ENCODE measurements at places on chromosomes 13 and 19. TPM values are rescaled to one million over a fixed set of nuclear protein-coding genes. Genes with fewer than 3 reads are reported as not detected.

DNA sequence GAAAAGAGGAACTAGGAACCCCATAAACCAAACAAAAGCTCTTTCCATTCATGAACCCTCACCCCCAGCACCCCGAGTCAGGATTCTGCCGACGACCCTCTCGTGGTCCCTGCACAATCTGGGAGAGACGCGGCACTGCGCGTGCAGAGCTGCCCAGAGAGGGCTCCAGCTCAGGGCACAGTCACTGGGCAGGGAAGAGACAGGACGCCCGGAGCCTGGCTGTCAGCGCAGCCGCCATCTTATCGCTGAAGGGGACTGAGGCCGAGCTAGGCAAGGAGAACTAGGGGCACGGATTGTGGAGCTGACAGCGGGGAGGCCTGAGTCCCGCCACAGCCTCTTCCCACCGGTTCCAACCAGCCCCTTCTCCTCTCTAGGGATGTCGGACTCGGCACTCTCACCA, 349 bp downstream of the ZNF98 start:
- DNase-seq = no peak

The PCDH20 gene
- 6.4 TPM for total RNA-seq

DNA sequence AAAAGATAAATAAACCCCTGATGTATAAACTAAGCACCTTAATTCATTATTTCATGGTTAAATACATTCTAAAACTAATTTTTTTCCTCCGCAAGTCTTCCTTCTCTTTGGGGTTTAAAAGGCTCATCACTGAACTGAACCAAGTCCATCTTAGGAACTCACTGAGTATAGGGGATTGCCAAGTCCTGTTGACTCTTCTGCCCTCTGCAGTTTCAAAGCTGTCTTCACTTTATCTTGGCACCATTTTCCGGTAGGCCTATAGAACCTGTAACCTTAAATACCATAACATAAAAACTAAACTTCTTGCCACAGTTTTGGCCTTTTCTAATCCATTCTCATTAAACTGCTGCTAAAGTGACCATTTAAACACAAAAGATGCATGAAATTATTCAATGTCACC, 66.5 kb upstream of the USPL1 start:
- no peak for DNase-seq

The WDR87 gene
- total RNA-seq = not detected

DNA sequence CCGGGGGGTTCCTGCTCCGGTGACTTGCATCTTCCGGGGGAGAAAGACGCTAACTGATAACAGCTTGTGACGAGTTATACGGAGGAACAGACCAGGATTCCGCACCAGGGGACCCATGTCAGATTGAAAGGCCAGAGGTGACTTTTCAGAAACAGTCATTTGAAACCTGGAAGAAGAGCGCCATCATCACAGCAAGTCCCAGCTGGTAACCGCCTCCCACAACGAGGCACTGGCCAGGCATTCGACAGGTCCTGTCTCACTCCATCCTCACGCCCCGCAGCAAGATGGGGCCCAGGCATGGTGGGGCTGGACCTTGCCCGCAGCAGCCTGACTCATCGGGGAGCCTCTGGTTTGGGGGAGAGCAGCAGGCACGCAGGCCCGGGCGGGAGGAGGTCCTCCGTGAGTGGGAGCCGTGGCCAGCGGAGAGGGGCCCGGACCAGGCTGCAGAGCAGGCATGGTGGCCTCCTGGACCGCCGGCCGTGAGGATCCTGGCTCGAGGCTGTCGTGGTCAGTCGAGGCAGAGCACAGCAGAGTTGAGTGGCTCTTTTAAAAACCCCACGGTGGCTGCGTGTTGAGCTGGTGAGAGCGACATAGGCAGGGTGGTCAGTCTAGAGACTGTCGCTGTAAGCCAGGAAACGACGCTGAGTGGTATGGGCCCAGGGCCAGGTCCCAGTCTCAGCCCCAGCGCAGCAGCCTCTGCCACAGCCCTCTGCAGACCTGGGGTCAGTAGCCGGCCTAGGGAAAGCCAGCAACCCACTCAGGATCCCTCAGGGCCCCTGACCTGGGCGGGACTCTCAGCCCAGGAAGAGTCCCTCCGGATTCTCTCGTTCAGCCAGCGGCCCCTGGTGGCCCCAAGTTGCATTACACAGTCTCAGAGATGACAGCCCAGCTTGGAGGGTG, 94.9 kb upstream of the MCF2L start:
- peak; percentile 87 for DNase-seq

The SHANK1 gene
- 1.3 TPM for total RNA-seq

DNA sequence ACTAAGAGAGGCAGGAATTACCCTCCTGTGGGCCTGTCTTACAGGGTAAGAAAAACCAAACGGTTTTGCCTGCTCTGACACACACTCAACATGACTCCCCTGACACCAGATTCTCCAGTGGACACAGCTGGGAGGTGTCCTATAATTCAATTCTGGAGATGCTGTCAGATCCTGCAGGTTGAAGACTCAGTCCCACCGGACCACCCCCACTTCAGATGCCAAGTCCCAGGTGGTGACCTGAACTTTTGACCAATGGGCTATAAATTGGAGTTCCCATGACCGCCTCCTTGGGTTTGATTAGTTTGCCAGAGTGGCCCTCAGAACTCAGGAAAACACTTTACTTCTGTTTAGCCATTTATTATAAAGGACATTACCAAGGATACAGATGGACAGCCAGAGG, 52.6 kb downstream of the RGCC start:
- DNase-seq = no peak

DNA sequence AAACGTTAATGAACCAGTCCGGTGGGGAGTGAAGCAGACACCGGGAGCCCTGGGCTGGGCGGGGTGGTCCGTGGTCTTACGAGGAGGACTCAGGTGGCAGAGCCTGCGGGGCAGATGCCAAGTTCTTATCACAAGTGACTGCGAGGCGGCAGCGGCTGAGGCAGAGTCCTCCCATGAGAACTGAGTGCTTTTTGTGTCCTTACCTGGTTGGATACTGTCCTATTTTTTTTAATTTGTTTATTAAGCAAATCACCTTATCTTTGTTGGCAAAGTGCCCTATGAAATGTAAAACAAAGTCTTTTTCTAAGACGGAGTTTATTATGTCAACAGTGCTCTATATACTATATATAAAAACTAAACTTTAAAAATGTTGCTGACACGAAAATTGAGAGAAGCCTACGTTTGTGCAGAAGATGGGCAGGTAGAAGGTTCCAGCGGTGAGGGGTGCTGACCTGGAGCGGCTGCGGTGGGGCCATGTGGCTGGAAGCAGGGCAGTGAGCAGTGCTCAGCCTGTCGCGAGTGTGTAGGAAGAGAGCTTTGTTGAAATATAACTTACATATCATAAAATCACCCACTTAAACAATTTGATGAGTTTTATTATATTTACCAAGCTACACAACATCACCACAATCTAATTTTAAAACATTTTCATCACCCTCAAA, 82.2 kb downstream of the ATP11A start:
- no peak for DNase-seq

The ZNF431 gene
- total RNA-seq = 14.3 TPM

DNA sequence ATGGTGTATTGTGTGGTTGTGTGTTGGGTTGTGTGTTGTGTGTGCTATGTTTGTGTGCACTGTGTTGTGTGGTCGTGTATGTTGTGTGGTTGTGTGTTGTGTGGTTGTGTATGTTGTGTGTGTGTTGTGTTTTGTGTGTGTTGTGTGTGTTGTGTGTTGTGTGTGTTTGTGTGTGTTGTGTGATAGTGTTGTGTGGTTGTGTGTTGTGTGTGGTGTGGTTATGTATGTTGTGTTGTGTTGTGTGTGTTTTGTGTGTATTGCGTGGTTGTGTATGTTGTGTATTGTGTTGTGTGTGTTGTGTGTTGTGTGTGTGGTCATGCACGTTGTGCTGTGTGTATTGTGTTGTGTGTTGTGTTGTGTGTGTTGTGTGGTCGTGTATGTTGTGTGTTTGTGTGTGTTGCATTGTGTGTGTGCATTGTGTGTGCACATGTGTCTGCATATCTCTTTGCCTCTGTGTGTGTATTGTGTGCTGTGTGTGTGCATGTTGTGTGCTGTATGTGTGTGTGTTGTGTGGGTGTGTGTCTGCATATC, 2.9 kb downstream of the C3 start:
- no peak for DNase-seq

- no peak for DNase-seq
These were observed 17.5 kb downstream of the KANK2 start for GRCh38 chr19:11179716-11180297.

The PLIN4 gene
- 89.8 TPM for total RNA-seq

The ZNF699 gene
- 4.5 TPM for total RNA-seq

Measured in cardiac septum (tissue), 1 donor.